ENCODE measurements at places on chromosomes 7 and 10.

DNA sequence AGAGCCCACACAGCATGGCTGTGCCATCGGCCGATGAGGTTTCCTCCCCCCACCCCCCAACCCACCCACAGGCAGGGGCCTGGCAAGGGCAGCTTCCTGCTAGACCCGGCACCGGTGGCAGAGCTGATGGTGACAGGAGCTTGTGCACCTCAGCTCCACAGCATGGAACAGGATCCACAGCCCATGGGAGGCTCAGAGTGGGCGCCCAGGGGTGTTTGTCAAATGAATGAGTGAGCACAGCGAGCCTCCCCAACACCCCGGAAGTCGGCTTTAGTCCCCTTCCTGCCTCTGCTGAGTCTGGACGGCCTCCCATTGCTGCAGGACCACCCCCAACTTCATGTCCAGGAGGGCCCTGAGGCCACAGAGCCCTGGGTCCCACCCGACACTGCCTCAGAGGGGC lies 68.9 kb downstream of the PDGFA start:
- no peak for DNase-seq

DNA sequence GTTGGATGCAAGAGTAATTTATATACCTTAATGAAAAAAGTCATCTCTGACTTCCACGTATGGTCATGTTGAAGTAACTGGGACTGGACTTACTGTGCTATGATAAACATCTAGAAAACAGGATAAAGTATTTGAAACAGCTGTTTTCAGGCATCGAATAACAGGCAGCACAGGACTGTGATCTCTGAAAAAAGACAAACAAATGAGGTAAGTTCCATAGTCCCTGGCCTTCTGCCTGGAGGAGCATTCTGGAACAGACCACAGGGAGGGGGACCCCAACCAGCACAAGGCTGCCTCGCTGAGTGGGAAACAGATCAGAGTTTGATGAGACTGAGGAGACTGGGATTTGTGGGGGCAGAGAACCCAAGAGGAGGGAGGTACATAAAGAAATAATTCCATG lies 89.1 kb upstream of the HABP2 start:
- DNase-seq, result peak; percentile 53

DNA sequence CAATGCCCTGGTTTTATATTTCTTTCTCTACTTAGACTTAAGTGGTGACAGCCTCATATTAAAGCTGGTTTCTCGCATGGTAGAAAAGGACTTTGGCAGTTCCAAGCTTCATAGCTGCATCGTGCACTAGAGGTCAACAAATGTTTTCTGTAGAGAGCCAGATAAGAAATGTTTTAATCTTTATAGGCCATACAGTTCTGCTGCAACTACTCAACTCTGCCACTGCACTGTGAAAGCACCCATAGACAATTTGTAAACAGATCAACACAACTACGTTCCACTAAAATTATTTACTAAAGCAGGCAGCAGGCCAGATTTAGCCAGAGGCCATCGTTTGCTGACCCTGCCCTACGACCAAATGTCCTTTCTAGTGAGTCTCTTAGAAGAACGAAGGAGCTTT lies 36.7 kb downstream of the CSGALNACT2 start:
- DNase-seq, result no peak

DNA sequence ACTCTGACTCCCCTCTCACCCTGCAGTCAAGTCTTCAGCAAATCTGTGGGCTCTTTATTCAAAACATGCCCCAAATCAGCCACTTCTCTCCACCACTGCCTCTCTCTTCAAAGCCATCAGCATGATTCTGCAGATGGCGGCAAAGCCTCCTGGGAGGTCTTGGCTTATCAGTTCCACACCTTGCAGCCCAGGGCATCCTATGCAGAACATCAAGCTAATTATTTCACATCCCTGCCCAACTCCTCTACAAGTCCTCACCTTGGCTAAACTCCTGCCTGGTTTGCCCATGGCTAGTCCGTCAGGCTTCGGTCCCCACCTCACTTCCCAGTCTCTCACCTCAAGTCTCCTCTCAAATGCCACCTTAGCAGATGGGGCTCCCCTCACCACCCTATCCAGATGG lies 70.2 kb downstream of the PIP4K2A start:
- DNase-seq, result no peak

DNA sequence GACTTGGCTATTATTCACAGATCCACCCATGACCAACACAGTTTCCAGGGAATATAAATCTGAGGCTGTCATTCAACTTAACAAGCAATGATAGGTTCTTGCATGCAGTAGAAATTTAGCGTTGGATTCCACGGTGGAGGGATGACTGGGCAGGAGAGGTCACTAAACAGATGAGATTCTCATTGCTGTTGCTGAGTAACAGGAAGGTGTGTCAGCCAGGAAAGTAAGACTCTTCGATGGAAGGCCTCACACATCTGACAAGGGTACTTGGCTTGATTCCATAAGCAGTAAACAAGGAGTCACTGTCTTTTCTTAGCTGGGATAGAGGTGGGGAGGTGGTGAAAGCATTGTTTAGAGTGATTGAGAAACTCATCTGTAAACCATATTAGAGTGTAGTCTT lies 1152.0 kb downstream of the SORCS3 start:
- DNase-seq, result peak; percentile 13

DNA sequence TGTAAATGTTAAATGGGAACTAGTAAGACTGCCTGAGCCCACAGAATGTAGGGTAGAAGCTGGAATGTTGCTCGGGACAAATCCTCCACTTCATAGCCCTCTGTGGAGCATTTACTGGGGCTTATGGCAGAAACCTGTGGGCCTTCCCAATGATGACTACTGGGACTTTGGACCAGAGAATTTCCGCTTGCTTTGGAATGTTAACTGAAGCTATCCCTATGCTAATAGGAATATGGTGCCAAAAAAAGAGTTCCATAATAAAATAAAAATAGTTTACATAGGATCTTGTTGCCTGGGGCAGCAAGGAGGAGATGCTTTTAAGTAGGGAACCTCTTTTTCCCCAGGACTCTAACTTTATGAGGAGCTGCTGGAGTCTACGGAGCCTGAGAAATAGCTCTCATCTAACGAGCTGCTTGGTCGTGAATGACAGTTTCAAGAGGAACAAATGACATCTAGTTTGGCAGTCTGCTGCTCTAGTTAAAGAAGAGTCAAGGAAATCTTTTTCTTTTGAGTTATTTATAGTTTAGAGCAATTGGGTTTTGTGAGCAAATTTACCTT lies 5.7 kb upstream of the DYNC2I1 start:
- no peak for DNase-seq

DNA sequence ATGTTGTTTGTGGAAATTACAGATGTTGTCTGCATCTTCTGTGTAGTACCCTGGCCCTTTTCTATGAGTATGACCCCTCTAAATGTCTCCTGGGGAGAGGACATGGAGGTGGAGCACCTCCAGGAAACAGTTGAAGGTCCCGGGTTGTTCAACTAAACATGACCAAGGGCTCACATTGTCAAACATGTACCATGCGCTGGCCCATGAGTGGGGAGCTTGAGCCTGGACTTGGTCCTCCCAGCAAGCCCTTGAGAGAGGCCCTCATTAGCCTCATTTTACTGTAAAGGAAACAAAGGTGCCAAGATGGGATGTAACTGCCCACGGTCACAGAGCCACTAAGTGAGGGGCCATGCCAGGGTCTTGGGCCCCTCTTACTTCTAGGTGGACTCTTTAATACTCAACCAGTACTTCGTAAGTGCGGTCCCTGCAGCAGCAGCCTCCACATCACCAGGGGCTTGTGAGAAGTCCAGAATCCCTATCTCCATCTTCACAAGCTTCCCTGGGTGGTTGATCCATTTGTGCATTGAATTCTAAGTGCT lies 31.2 kb downstream of the C10orf71 start:
- no peak for DNase-seq

GRCh38 chr7:123977081-123977480 lies 52.0 kb downstream of the SPAM1 start:
- DNase-seq, result no peak

DNA sequence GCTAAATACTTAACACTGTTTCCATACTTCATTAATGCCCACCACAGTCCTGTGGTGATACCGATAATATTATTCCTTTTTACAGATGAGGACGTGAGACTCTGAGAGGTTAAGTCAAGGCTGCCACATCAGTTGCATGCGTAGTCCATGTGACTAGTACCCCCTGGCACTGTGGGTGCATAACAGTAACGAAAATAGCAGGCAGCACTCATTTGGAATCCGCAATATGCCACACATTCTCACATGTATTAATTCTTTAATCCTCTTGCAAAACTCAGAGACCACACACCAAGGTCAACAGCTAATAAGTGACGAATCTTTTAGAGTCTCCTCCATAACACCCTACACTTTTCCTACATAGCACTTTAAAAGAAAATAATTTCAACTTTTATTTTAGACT lies 99.5 kb upstream of the HABP2 start:
- DNase-seq, result no peak

DNA sequence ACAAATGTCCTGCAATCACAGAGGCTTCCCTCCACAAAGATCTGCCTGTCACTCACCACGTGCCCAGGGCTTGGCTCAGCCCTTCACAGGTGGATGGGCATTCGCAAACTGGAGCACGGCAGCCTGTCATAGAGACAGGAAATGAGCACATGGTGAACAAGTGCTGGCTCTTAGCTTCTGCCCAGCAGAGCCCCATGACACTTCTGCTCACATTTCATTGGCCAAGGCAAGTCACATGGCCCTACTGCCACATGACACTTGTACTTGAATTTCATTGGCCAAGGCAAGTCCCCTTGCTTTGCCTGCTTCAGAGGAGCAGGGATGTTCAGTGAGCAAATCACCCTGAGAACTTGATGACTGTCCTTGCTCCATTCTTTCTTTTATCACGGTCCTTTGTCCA lies 110.8 kb upstream of the PPP2R2D start:
- DNase-seq, result no peak

- DNase-seq, result no peak
Measured at GRCh38 chr10:22666287-22667092, 47.9 kb downstream of the PIP4K2A start.
